Keratinocyte (primary cell): ENCODE measurements at places on chromosomes 5 and 9. TPM values are rescaled to one million over a fixed set of nuclear protein-coding genes. Genes with fewer than 3 reads are reported as not detected.

Gene RNF44
- polyA plus RNA-seq = 5.3 to 9.9 TPM (median 6.4 TPM) in 3 replicates

Gene LRRC19
- polyA plus RNA-seq = not detected in 3 replicates

Gene PTRH1
- 14.3 to 25.2 TPM (median 14.9 TPM) in 3 replicates for polyA plus RNA-seq

GRCh38 chr5:88847420-88847819 lies 35.6 kb downstream of the MEF2C start:
- H3K4me3 ChIP-seq = no peak overlapping the region
- H3K27me3 ChIP-seq = no peaks in the 10 kb centered on the region
- no peak overlapping the region for H3K27ac ChIP-seq
- no peak for DNase-seq
- H3K4me1 ChIP-seq = no peaks in the 10 kb centered on the region
- H3K36me3 ChIP-seq = no peaks in the 10 kb centered on the region

GRCh38 chr5:148788636-148789035 lies 37.8 kb upstream of the ADRB2 start:
- no peaks in the 10 kb centered on the region for H3K36me3 ChIP-seq
- H3K4me3 ChIP-seq = no peak overlapping the region
- DNase-seq = no peak

DNA sequence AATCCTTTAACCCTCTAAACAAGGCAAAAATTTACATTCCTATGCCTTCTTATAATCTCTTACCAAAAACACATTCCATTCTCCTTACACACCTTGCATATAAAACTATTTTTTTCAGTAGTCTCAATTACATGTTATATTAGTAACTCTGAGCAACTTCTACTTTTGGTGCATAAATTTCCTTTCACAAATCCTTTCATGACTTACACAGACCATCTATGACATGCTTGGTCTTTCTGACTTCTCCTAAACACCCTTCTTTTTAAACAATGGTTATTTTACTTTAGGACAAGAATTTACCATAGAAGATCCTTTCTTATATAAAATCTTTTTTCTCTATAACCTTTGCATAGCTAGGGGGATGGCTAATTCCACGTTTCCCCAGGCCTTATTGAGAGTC lies 208.0 kb upstream of the ARRDC3 start:
- no peaks in the 10 kb centered on the region for H3K36me3 ChIP-seq
- H3K4me3 ChIP-seq = no peak overlapping the region
- no peak for DNase-seq
- no peak overlapping the region for H3K27ac ChIP-seq
- no peaks in the 10 kb centered on the region for H3K4me1 ChIP-seq
- H3K27me3 ChIP-seq = no peaks in the 10 kb centered on the region

- no peaks in the 10 kb centered on the region for H3K36me3 ChIP-seq
- H3K4me3 ChIP-seq = no peak overlapping the region
- no peak overlapping the region for H3K27ac ChIP-seq
- no peak for DNase-seq
Observed at GRCh38 chr9:120942186-120943001, 15.8 kb upstream of the TRAF1 start.

- no peak overlapping the region for H3K4me3 ChIP-seq
- H3K27me3 ChIP-seq = no peaks in the 10 kb centered on the region
- no peak overlapping the region for H3K27ac ChIP-seq
Observed at GRCh38 chr5:15446552-15446951, 53.4 kb upstream of the FBXL7 start.

Gene ZBED3
- polyA plus RNA-seq = 0.50 to 0.59 TPM (median 0.58 TPM) in 3 replicates
